ENCODE measurements at places on chromosomes 3 and 15.

DNA sequence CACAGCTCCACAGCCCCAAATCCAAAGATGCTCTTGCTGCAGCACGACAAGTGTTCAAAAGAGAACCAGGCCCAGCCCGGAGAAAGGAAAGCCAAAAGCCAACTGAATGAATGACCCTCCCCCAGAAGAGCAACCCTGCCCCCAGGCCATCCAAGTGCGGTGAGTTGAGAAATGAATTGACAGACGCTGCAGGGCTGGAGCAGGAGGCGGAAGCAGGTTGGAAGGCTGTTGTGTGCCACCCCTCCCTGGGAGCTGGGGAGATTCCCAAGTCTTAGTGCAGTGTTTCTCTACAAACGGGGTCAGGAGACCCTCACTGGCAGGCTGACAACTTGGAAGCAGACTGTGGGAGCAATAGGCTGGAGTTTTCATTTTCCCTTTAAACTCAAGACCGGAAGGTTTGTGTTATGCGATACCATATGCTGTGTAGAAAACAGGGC lies 3.5 kb upstream of the SPTBN5 start:
- no peak for DNase-seq

GRCh38 chr3:50359760-50360110 lies 414 bp upstream of the TMEM115 start:
- DNase-seq, result no peak

DNA sequence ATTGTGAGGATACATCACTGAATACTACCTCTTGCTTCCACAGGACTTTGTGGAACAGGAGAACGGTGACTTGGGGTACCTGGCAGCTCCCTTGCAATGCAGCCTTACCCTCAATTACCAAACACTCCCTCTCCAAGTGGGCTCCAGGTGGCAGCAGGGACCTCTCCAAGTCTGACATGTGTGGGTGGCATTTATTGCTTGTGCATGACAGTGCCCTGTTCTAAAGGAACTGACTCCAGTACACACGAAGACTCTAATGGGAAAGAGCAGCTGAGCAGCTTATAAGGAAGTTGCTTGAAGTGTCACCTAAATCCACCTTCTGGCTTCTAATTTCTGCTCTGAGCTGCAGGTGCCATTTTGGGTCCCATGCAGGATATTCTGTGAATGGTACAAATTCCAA lies 174.1 kb upstream of the SLCO3A1 start:
- DNase-seq, result no peak

GRCh38 chr3:74808506-74809275 lies 194.2 kb upstream of the CNTN3 start:
- no peak for DNase-seq

GRCh38 chr3:49683162-49683561 lies 6.1 kb downstream of the MST1 start:
- no peak for DNase-seq

GRCh38 chr15:55586808-55587207 lies 1.3 kb downstream of the PYGO1 start:
- DNase-seq, result no peak

DNA sequence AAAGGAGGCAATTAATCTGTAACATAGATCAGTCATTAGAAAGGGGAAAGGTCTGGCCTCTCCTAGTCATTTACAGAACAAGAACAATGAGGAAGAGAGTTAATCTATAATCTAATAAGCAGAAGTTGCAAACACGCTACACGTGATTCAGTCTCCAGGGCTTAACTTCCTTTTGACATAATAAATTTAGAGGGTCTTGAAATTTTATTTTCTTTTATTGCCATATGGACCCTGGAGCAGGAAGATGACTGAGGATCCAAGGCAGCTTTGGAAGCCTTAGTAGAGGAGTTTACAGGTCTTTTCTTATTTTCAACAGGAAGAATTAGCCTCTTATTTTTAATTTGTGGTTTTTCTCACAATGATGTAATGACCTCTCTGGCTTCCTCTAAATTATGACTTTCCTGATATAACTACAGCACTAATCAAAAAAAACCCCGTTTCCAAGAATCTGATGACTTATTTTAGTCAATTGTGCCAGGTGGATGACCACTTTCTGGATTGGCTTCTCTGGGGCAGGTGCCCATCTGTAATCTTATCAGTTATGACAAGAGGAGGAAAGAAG lies 32.2 kb downstream of the ADGRG7 start:
- no peak for DNase-seq

- DNase-seq, result no peak
These were observed 222.3 kb upstream of the CMC1 start for GRCh38 chr3:28018925-28019718.

GRCh38 chr3:64295594-64295993 lies 70.3 kb upstream of the PRICKLE2 start:
- DNase-seq, result no peak

- DNase-seq, result no peak
These were observed 36.9 kb downstream of the STAC start for GRCh38 chr3:36417237-36417636.

DNA sequence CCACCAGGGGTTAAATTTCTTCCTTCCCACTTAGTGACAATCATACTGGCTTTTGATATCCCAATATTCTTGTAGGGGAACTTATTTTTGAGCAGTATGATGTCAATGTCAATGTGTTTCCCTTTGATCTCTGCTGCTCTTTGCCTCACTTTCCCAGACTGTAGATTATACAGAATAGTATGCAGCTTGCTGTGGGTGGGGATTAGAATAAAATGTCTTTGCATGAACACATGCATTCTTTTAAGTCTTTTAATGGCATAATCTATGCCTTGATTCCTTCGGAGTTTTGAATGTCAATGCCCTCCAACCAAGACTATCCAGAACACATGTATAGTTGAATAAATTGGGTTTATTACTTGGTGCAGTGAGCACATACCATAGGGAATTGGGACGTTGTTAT lies 125.5 kb downstream of the IL20RB start:
- no peak for DNase-seq

- no peak for DNase-seq
These were observed 9.6 kb upstream of the CLDN16 start for GRCh38 chr3:190378240-190378891.

DNA sequence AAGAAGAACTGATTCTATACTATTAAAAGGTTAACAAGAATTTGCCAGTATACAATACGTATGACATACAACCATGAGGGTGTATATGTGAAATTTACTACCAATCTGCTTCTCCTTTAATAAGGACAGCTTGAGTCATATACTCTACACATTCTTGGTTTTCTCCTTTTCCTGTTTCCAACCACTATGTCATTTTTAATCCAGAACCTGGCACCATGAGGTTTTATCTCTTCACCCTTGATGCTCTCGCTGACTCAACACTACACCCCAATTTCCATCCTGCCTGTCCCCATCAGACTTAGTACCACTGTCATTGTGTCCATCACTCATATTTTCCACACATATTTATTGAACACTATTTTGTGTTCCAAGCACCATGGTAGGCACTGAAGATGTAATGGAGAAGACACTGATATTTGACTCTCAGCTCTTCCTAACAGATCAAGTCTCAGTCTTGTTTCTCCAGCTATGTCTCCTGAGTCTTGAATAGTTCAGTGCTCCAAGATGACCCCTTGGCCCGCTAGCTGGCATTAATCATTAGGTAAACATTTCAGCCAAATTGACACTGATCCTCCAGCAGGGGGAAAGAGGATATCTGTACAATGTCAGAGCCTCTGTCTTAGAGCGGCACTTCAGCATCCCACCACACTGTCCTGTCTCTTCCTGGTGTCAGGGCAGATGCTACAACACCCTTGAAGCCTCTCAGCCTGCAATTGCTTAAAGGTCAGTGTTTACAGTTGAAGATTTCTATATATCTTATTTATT lies 11.2 kb upstream of the COL8A1 start:
- DNase-seq, result no peak

GRCh38 chr3:147472846-147473245 lies 63.7 kb downstream of the ZIC1 start:
- DNase-seq, result no peak

DNA sequence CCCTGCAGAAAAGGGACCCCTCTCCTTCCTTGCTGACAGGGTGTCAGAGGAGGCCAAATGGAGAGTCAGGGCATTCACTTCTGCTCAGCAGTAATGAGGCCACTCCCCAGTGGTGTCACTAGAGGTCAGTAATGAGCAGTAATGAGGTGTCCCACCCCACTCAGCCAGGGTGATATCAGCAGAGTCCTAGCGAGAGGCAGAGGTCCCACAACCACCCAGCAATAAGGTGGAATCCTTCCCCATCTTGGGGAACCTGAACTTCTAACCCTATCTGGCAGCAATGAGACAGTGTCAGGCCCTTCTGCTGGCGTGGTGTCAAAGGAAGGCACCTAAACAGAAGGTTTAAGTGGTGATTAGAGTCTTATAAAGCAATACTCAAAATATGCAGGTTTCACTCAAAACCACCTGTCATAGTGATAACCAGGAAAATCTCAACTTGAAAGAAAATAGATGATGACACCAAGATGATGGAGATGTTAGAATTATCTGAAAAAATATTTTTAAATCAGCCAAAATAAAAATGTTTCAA lies 12.9 kb downstream of the OCA2 start:
- peak; percentile 41 for DNase-seq

DNA sequence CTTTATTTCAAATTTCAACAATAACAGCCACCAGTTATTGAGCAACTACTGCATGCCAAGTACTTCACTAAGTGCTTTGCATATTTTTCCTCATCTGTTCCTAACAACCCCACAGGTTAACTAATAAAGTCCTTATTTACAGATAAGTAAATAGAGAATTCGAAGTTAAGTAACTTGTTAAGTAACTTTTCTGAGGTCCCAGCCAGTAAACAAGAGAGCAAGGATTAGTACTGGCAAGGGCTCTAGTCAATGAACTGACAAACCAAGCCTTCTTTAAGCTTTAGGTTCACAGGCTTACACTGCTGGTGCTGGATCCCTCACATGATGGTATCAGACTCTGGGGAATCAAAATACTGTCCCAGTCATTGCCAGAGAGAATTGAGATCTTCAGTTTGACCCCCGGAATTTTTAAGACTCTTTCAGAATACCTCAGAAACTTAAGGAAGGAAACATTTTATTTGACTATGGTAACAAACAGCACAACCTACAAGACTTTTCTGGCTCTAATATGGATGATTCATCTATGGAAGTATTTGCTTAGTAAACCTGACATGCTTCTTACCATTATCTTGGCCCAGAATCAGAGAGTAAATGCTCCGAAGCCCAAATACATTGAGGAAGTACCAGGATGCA lies 16.5 kb downstream of the EMC3 start:
- DNase-seq, result no peak
